Activated T-helper 1 cell treated with anti-CD3 and anti-CD28 coated beads, Interleukin-2, amount 50 U/mL, for 16 hours (primary cell): ENCODE measurements at places on chromosomes 12 and 14.

GRCh38 chr12:53500142-53500775 lies 824 bp upstream of the TARBP2 start:
- no peak for DNase-seq

GRCh38 chr14:89625244-89625713 lies 208.2 kb upstream of the FOXN3 start:
- DNase-seq = no peak

GRCh38 chr12:67222302-67222701 lies 46.9 kb upstream of the CAND1 start:
- DNase-seq = no peak

GRCh38 chr12:69698054-69698453 lies 1.0 kb downstream of the BEST3 start:
- no peak for DNase-seq

DNA sequence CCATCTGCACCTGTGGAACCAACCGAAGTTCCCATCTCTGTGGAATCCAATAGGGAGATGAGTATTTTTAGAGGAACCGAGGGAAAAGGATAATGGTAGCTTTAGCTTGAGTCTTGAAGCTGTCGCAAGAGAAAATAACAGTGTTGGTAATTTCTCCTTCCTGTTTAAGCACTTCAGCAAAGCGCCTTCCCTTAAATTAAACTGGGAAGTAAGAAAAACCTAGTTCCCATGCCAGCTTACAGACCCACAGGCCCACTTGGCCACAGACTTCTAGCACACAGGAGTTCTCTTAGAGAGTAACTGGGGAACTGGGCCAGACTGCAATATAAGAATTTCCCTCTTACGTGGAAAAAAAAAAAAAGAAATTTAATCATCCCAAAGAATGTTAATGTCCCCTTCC lies 223.8 kb downstream of the EFCAB11 start:
- DNase-seq = no peak

- no peak for DNase-seq
Observed at GRCh38 chr12:112907415-112908157, 824 bp downstream of the OAS1 start.

- DNase-seq = no peak
Observed at GRCh38 chr12:49111206-49111605, 559 bp upstream of the LMBR1L start.

DNA sequence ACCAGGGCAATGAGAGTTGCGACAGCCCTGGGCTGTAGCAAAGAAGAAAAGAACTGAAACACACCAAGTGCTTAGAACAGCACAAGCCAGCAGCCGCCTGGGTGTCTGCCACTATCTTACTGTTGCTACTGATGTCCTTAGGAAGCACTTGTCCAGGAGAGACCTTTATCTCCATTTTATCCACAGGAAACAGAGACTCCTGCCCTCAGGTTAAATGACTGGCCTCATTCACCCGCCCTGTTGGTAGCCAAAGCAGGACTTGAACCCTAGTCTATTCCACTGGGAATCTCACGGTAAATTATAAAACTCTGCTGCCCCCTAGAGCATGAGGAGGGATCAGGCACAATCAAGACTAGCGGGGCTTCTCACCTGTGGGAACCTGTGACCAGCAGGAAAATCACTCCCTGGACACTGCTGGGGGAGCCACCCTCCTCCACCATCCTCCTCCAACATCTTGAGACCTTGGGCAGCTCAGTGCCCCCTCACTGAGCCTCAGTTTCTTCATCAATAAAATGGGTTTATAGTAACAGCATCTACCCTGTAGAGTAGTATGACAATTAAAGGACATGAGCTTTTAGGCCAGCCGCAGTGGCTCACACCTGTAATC lies 20.5 kb upstream of the TESC start:
- DNase-seq = no peak

DNA sequence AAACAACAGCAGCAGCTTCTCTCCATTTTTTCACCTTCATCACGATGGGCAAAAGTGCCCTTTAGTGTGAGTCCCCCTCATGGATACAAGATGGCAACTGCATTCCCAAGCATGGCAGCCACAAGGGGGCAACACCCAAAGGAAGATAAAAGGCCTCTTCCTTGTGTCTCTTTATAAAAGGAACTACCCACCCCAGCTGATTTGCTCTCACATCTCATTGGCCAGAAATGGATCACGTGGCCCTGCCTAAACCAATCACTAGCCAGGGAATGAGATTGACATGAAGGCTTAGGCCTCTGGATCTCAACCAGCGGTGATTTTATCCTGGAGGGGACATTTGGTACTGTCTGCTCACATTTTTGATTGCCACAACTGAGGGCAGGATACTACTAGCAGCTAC lies 21.9 kb upstream of the IFT81 start:
- DNase-seq = no peak

GRCh38 chr14:104677512-104678332 lies 11.7 kb upstream of the INF2 start:
- DNase-seq = peak; percentile 70

DNA sequence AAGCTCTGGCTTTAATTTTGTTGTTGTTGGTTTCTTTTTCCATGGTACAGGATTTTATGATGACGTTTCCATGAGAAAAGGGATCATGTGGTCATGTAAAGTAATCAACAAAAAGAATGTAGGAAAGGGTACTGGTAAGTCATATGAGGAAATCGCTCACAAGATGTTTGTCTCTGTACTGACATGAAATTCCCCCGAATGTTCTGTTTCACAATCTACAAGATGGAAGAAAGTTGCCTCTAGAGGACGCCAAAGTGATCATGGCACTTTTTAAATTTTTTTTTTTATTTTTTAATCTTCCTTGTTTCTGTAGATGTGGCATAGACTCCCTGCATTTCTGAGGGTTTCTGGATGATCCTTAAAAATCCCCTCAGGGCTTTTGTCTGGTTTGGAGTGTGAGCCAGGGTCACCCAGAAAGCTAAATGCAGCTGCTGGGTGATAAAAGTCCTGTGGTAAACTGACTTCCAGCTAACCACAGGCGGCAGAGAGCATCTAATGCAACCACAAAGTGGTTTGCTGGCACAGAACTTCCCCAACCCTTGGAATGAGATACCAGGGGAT lies 393.5 kb downstream of the CCDC91 start:
- no peak for DNase-seq

GRCh38 chr12:79067977-79068376 lies 203.4 kb downstream of the SYT1 start:
- no peak for DNase-seq
